Esophagus squamous epithelium (tissue), 5 donors: ENCODE measurements at places on chromosomes 6 and 20.

GRCh38 chr20:59664421-59664941, 60.1 kb downstream of the PHACTR3 start:
- no peak for DNase-seq

- no peak for DNase-seq
These were observed 494.1 kb upstream of the CITED2 start for GRCh38 chr6:139868576-139868975.

DNA sequence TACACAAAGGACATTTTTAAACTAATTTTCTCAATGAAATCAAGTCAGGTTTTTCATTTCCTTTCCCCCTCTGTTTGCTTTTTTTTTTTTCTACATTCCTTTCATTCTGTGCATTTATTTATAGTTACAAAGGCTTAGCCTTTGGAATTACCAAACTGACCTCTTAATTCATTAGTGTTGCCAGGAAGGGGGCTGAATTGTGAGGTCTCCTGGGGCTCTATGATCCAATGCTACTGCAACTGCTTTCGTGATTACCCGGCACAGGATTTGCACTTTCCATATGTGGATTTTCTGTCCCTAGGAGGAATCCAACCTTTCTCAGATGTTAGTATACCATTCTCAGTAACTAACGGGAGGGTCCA, 35.3 kb downstream of the NEDD9 start:
- DNase-seq, result no peak

DNA sequence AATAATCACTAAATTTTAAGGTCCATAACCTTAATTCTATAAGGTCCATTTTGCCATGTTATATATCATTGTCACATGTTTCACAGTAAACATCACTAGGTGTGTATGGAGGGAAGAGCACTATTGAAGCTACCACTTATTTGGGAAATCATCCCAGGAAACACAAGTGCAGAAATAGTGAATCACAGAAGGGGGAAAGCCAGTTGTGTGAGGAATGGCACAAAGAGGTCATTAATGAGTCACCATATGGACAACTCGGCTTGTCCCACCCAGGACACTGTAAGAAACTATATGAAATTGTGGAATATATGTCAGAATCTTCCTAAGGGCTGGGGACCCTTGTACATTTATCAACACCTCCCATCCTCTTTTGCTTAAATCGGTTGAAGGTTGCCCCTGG, 13.7 kb downstream of the BTN3A1 start:
- no peak for DNase-seq

DNA sequence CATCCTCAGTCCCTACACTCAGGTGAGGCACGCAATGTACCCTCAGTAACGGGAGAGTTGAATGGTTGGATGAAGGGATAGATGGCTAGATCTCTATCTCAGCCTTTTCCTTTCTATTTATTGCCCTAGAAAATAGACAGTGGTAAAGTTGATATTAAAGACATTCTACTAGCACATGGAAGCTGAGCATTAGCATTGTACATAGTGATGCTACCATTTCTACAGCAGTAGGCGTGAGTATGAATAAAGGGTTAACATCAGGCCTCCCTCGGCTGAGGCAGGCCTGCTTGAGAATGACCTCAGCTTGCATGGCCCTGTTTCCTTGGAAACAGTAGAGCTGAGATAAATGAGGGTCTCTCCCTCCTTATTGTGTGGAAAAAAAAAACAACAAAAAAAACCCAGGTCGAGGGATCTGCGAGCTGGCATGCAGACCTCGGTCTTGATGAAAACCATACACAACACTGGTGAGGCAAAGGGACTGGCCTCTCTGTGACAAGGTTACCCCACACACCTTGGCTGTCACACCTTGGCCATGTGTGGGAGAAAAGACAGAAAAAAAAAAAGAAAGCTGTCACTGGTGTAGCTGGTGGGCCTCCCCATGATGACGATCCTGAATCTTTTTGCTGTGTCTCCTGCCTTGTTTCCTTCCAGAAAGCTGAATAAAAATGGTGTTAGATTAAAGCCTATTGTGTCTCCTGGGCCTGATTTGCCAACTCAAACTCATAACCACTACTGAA, 160.0 kb downstream of the HACE1 start:
- DNase-seq, result no peak

- no peak for DNase-seq
These were observed 542 bp downstream of the TUBE1 start for GRCh38 chr6:112086744-112087135.

GRCh38 chr6:91164105-91164504, 577.2 kb upstream of the MAP3K7 start:
- DNase-seq, result no peak

- no peak for DNase-seq
These were observed 2.5 kb downstream of the RNF182 start for GRCh38 chr6:13927203-13927602.

- DNase-seq, result no peak
These were observed 82.6 kb downstream of the SLC22A3 start for GRCh38 chr6:160430751-160431150.

DNA sequence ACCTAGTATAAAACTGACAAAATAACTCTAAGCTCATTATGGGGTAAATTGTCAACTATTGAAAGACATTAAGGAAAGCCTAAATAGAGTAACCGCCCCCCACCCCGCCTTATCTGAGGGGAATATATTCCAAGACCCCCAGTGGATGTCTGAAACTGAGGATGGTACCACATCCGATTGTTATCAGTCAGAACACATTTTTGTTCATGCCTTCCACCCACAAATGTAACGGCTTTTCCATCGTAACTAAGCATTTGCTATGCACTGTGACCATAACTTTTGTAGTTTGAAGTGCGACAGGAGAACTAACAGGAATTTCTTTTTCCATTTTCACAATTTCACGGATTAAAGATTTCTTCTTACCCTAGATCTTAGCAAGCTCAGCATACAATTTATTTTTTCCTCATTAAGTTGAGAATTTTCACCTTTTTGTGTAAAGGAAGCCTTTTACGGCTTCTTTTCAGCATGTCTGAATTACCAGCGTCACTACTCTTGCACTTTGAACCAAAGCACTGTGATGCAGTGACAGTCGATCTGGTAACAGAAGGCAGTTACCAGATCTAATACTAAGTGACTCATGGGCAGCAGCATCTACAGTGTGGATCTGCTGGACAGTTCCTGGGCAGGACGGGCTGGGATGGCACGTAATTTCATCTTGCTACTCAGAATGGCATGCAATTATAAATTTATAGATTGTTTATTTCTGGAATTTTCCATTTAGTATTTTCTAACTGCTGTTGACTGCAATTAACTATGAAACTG, 11.8 kb downstream of the CFAP61 start:
- DNase-seq, result no peak

DNA sequence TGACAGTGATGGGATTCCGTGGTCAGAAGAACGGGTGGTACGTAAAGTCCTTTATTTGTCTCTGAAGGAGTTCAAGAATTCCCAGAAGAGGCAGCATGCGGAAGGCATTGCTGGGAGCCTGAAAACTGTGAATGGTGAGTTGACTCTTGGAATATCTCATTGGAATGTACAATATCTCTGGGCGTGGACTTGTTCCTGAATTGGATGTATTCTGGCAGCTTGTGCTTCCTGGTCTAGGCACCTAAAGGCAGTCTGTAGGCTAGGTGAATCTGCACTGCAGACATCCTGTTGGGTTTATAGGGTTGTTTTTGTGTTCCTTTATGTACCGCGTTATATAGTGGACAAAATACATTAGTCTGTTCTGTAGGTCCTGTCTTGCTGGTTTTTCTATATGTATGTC, 128.2 kb downstream of the JARID2 start:
- DNase-seq, result no peak

DNA sequence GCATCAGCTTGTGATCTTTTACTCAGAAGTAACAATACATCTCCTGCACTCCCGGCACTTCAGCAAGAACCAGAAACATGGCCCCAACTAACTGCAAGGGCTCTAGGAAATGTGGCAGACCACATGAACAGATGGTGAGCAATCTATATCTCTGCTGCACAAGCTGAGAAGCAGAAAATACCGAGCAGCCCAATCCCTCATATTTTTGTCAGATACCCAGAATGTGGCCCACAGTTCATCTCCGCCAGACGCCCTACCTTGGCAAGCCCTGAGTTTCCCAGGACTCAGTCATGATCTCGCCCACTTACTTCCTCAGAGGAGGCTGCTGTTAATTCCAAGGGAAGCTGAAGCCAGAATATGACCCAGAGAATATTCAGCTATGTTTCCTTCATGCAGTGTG, 63.1 kb upstream of the PHACTR1 start:
- DNase-seq, result no peak

- no peak for DNase-seq
These were observed 165.4 kb downstream of the TAF4 start for GRCh38 chr20:61900011-61900944.
